ENCODE measurements at places on chromosomes 5 and 9. TPM values are rescaled to one million over a fixed set of nuclear protein-coding genes. Genes with fewer than 3 reads are reported as not detected.

Gene SLC45A2
- not detected for total RNA-seq

Gene SLC25A46
- 29.8 TPM for total RNA-seq

Gene CDH9
- not detected for total RNA-seq

Gene TMOD1
- total RNA-seq: 2.8 TPM

Gene HRH2
- 0.48 TPM for total RNA-seq
